ENCODE measurements at places on chromosomes 12 and 14. TPM values are rescaled to one million over a fixed set of nuclear protein-coding genes. Genes with fewer than 3 reads are reported as not detected.

DNA sequence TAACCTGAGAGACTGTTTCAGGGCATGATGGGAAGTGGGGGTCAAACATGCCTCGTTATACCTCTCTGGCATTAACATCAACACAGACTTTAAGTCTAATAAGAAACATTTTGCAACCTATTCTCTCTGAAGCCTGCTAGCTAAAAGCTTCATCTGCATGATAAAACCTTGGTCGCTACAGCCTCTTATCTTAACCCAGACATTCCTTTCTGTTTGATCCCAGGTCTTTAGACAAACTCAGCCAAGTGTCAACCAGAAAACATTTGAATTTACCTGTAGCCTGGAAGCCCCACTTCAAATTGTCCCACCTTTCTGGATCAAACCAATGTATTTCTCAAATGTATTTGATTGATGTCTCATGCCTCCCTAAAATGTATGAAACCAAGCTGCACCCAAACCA lies 9.1 kb downstream of the PPP2R3C start:
- DNase-seq = no peak

GRCh38 chr14:87264796-87265195 lies 728.2 kb downstream of the GALC start:
- no peak for DNase-seq

- no peak for DNase-seq
Observed at GRCh38 chr12:67784831-67785230, 136.3 kb downstream of the DYRK2 start.

GRCh38 chr12:58104351-58104755 lies 163.0 kb downstream of the ATP23 start:
- DNase-seq = no peak

DNA sequence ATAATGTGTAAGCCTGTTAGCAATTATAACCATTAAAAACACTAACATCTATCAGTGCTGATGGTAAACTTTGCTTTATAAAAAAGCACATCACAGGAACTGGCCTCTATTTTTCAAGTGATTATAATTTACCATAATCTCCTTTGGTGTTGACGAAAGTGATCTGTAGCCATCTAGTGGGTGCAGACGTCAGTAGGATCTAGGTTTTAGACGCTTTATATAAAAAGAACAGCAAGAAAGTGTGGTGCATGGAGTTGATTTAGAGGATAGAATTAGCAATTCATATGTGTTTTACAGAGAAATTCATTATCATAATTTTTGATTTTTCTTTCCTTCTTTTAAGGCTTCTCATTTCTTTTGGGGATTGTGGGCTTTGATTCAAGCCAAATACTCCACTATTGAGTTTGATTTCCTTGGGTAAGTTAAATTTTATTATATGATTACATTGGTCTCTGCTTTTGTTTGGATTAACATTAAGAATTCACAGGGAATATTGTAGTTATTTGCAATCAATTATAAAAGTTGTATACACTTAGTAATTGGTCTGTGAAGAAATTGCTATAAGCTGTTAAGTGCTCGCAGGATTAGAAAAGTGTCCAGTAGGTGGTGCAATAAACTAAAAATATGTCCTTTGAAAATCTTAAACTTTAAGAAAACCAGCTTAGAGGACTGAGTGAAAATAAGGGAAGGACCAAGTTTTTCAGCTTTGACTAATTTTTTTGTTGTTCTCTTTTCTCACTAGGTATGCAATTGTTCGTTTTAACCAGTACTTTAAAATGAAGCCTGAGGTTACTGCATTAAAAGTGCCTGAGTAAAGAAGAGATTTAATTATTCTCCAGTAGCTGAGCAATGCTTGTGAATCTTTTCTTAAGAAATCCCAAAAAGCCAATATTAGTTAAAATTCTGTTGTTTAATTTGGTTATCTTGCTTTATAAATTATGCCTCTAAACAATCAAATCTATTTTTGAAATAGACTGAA lies 59.5 kb downstream of the ETNK1 start:
- DNase-seq = no peak

- DNase-seq = no peak
Observed at GRCh38 chr12:19576506-19577280, 137.4 kb downstream of the AEBP2 start.

DNA sequence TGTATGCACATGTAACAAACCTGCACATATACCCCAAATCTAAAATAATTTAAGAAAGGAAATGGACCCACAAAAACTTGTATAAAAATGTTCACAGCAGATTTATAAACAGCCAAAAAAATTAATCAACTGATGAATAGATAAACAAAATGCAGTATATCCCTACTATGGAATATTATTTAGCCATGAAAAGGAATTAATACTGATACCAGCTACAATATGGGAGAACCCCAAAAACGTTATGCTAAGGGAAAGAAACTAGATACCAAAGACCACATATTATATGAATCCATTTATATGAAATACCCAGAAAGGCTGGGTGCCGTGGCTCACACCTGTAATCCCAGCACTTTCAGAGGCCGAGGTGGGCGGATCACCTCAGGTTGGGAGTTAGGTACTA lies 20.9 kb downstream of the DUSP16 start:
- no peak for DNase-seq

- no peak for DNase-seq
Observed at GRCh38 chr12:77946541-77947061, 115.9 kb downstream of the NAV3 start.

DNA sequence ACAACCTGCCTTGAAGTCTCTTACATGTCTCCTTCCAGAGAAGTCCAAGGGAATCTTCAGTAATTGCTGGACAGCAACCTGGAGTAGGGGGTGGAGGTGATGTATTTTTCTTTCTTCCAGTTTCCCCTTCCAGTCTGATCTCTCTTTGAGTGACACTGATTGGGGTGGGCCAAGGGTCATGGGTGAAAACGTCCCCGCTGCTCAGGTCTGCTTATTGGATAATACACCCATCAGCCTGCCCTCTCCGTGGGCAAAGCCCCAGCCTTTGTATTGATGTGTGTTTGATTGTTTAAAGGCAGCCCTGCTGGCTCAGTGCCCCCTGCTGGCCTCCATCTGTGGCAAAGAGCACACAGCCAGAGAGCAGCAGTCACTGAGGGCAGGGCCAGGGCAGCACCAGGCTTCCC lies 35.7 kb upstream of the ATP2A2 start:
- DNase-seq = peak; percentile 43

GRCh38 chr14:31414190-31414833 lies 6.0 kb downstream of the HEATR5A start:
- no peak for DNase-seq

DNA sequence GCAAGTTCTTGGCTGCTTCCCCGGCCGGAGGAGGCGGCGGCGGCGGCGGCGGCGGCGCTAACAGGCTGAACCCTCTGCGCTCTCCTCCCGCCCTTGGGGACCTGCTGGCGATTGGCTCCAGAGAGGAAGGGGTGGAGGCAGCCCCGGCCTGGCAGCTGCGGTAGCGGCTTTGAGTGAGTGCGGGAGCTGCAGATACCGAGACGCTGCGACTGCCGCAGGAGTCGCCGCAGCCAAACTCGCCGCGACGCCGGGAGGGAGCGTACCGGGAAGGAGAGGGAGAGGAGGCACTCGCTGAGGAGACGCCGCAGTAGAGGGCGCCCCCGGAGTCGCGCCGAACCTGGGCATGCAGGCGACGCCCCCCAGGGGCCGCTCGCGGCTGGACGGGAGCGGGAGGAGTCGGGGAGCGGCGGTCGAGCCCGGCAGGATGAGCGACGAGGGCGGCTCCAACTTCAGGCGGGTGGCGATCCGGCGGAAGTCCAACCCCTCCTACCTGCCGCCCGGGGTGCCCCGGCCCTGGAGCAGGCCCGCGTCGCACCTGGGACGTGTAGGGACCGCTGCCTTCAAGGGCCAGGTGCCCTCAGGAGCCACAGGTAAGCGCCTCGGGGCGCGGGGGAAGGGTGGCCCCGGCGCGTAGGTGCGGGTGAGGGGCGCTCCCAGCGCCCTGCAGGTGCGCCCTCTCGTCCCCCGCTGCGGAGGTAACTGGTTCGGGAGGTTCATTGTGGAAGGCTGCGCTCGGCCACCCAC lies at the start of gene FGD4:
Gene FGD4 (plus strand): TSS at position 189 of the 744 bp plus-strand sequence.
- peak; percentile 76 for DNase-seq

DNA sequence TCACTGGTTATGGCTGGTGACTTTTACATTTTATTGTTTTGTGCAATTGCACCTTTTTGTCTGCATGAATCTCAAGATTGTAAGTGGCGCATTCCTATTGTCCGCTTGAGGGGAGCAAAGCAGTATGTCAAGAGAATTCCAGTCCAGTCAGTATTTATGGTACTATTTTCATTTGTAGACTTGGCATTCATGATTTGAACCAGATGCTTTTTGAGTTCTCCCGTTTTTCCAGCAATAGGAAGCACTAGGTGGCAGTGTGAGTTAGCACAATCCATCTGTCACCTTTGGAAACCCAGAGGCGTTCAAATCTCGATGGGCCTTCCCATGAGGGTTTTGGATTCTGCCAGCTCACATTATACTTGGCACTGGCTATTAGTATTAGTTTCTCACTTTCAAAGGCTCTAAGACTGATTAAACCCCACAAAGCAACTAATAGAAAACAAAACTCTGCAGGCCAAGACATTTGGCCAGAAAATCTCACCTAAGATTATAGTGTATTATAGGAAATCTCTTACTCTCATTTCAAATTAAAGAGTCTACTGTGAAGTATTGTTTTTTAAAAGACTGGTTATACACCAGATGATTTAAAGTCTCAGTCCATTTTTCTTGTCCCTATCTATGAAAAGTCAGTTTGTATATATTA lies 2.2 kb downstream of the DACT1 start:
- DNase-seq = no peak

- DNase-seq = no peak
Observed at GRCh38 chr12:119803381-119803791, 73.7 kb downstream of the CIT start.

DNA sequence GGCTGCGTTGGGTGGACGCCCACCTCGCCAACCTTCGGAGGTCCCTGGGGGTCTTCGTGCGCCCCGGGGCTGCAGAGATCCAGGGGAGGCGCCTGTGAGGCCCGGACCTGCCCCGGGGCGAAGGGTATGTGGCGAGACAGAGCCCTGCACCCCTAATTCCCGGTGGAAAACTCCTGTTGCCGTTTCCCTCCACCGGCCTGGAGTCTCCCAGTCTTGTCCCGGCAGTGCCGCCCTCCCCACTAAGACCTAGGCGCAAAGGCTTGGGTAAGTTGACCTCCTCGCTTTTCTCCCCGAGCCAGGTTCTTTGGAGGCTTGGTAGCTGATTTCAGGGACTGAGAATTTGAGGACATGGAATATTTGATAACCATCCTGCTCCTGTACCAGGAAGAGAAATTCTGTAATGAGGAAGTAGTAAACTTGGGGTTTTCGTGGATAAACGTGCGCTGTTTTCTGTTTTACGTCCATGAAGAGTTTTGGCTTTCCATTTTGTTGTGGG lies 530 bp downstream of the APAF1 start:
- no peak for DNase-seq

DNA sequence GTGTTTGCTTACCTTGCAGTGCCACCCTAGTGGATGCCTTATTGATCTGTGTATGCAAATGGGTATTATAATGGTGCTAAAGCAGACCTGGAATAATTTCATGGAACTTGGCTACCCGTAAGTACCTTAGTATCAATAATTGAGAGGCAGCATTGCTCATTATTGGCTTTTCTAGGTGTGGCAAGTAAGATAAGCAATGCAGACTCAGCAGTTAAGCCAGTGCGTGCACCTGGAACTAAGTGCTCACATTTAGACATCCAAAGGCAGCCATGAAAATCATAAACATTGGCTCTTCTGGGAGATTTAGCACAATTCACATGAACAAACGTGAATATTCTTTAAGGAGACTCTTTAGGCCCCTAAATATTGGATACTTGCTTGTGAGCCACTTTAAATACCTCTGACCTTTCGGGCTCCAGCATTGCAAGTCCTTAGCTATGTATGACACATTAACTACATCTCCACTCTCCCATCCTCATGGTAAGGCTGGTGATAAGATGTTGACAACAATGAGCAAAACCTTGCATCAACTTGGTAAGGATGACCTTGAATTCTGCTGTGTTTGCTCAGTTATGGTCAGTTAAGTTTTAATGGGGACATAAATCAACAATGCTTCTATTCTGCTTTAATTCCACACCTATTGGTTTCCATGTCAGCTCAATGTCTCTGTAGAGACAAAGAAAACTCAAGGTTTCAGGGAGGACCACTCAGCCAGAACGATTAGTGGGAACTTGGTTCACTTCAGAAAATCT lies 112.0 kb downstream of the SLC5A8 start:
- DNase-seq = no peak

DNA sequence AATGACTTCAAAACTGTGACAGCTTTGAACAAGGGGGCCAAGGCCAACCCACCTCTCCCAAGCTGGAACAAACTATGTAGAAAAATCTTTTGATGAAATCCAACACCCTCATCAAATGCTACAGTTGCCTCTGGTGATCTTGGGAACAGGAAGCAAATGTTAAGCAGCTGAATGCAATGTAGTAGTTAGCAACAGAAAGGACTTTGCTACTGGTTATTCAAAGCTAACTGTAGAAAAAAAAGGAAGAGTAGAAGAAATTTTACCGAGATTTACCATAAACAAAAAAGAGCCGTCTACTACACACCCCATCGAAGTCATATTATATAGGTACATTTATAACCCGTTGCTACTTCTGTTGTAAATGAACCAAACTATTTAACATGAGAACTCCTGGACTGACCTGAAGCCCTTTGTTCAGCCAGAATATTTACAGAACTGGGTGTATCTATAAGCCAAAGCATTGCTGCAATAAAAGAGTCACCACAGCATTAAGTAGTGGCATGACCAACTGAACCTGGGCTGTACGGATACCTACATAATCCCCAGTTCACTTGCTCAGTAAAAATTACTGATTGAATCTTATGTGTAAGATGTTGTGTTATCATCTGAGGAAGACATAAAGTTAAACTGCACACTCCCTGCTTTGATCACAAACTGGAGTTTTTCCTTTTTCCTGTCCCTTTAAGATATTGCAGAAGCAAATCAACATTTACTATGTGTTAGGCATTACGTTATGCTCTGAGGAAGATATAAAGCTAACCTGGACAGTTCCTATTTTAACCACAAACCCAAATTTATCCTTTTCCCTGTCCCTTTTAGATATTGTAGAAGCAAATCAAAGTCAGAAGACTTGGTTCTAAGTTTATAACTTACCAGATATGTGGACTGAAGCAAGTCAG lies 25.1 kb downstream of the SYNJ2BP start:
- DNase-seq = no peak

DNA sequence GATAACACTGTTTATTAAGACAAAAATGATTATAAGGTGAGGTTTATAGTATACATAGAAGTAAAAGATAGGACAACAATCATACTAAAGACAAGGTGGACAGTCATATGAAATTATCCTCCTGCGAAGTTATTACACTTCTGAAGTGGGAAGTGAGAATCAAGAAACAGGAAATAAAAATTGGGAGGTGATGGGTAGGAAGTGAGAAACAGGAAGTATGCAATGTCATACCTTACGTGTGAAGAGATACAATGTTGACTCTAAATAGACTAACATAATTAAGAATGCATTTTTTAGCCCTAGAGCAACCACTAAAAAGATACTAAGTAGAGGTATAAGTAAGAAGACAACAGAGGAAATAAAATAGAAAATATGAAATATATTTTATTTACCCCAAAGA lies 43.7 kb downstream of the GRIN2B start:
- no peak for DNase-seq

IFNG gene
- 39.0 TPM for total RNA-seq

IL31 gene
- total RNA-seq = not detected

ASCL1 gene
- total RNA-seq = not detected

FLRT2 gene
- total RNA-seq = not detected

SPIC gene
- total RNA-seq = not detected
